T-helper 2 cell (primary cell): ENCODE measurements at places on chromosomes 4 and X.

- DNase-seq = no peak
These were observed 318.6 kb downstream of the LDB2 start for GRCh38 chr4:16579866-16580265.

GRCh38 chrX:49930039-49930438 is 7.6 kb downstream of the CLCN5 start:
- no peak for DNase-seq

DNA sequence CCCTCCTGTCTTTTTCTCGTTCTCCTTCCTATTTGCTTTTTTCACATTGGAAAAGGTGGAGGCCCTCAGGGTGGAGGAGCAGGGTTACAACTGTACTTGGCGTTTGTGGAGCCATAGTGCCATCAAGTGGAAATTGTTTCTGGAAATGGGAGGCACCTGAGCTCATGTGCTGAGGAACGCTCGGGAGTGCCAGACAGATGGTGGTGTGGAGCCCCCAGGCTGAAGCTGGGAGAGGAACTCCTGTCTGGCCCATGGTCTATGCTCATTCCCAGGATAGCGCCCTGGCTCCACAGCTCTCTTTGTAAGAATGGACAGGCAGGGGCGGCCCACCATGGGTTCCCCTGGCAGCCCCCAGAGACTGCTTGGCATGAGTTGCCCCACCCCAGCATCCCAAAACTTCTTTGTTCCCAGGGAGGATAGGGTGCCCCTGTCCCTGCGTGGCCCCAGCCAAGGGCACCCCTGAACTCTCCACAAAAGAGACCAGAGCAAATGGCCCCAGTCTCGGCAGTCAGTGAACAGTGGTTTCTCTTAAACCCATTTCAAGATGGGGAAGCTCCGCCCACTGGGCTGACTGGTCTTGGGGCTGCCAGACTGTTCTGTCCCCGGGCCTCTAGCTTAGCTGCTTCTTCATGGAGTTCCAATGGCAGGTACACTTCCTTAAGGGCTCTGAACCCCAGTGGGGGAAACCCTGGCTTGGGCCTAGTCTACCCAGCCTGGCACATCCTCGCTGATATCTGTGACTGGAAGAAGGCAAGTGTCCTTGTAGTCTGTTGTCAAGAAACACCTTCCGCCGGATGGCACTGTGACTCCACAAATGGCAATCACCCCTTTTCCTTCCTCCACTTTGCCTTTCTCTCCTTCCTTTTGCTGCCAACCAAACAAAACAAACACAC is 70.1 kb downstream of the NBDY start:
- no peak for DNase-seq

- DNase-seq = no peak
These were observed 81.0 kb upstream of the ZDHHC15 start for GRCh38 chrX:75603833-75604232.

GRCh38 chrX:100623001-100623400 is 13.6 kb downstream of the TSPAN6 start:
- no peak for DNase-seq

- no peak for DNase-seq
These were observed 16.7 kb downstream of the CLRN2 start for GRCh38 chr4:17531538-17532285.
